ENCODE measurements at places on chromosomes 7 and 10.

DNA sequence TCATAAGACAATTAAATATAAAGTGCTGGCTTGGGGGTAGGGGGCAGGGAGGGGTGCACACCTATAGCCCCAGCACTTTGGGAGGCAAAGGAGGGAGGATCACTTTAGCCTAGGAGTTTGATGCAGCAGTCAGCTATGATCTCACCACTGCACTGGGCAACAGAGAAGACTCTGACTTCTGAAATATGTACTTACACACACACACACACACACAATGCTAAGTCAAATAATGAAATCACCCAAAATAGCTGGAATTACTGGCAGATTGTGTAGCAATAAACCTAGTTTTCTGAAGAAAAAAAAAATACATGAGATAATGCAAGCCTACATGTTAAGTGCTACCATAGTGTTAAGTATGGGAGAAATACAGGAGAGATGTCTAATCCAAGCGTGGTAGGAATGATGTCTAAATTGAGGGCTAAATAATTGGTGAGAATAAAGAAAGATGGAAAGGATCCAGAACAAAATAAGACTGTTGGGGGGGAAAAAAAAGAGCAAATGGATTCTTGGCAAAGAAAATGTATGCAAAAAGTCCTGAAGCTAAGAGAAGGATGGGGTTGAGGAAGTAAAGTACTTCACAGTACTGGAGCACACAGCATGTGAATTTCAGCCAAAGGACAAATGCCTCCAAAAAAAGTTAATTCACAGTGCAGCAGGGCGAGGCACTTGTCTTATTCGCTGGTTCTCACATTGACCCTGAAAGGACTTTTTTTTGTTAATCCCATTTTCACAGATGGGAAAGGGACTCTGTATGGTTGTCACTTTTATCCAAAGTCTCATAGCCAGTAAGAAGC lies 73.9 kb downstream of the IGF2BP3 start:
- DNase-seq, result no peak

DNA sequence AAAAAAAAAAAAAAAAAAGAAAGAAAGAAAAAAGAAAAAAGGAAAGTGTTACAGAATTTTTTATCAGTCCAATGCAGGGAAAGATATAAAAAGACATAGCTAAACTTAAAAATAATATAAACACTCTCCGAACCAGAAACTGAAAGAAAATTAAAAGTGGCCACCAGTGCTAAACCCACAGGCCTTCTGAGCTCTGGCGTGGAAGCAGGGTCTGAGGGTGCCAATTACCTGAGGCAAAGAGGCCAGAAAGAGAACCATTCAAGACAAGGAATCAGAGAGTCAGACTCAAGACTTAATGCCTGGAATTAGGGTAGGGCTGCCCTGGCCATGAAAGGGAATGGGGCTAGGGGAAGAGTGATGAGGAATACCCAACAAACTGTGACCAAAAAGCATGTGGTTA lies 36.9 kb upstream of the STARD3NL start:
- no peak for DNase-seq

- DNase-seq, result no peak
These were observed 298.0 kb downstream of the CALN1 start for GRCh38 chr7:72114129-72114528.

DNA sequence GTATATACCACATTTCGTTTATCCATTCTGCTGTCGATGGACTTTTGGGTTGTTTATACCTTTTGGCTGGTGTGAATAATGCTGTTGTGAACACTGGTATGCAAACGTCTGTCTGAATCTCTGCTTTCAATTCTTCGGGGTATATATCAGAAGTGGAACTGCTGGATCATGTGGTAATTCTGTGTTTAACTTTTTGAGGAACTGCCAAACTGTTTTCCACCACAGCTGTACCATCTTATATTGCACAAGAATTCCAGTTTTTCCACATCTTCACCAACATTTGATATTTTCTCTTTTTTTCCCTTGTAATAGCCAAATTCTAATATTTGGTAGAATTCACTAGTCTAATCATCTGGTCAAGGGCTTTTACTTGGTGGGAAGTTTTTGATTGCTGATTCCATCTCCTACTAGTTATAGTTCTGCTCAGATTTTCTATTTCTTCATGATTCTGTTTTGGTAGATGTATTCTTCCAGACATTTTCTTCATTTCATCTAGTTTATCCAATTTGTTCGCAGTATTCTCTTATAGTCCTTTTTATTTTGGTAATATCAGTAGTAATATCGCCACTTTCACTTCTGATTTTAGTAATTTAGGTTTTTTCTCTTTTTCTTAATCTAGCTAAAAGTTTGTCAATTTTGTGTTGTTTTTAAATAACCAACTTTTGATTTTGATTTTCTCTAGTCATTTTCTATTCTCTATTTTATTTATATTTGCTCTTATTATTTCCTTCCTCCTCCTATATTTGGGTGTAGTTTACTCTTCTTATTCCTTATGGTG lies 271.2 kb downstream of the ZEB1 start:
- no peak for DNase-seq

GRCh38 chr7:47007471-47007870 lies 574.4 kb downstream of the TNS3 start:
- DNase-seq, result no peak

DNA sequence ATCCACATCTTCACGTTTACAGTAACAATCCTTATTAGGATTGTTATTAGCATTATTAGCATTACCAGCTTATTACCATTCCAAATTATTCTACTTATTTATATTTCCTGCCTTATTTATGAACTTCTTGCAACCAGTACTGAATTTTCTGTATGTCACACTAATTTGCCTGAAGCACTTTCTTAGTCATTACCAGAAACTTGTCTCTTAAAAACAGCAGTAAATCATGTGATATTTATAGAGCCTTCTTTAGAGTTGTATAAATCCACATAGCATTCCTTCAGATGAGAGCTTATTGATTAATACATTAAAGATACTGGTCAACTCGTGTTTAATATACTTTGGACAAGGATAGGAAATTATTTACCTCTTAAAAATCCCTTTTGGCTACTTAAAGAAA lies 618.6 kb downstream of the SUGCT start:
- no peak for DNase-seq

- no peak for DNase-seq
These were observed at the start of gene SEMA3D for GRCh38 chr7:85186521-85187241. SEMA3D (minus strand) TSS chr7:85187056; CDS start chr7:85121891, 65,165 bp downstream.

- DNase-seq, result no peak
These were observed 2.6 kb downstream of the PRPF18 start for GRCh38 chr10:13589316-13589715.

DNA sequence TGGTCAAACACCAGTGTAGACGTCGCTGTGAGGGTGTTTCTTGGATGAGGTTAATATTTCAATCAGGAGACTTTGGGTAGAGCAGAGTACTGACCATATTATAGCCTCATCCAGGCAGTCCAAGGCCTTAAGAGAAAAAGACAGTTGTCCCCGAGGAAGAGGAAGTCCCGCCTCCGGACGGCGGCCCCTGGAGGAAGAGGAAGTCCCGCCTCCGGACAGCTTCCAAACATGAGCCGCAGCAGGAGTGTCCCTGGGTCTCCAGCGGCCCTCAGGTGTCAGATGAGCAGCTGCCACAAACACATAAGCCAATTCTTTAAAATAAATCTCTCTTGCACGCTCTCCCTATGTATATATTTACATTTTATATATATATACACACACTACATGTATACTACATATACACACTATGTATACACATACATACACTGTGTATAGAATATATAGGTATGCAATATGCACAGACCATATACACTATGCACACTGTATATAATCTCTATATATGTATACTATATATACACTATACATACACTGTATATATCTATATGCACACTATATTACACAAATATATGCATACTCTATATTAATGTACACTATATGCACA lies 37.5 kb downstream of the PWWP2B start:
- DNase-seq, result no peak

GRCh38 chr10:21144047-21144446 lies 246.9 kb upstream of the NEBL start:
- DNase-seq, result no peak

DNA sequence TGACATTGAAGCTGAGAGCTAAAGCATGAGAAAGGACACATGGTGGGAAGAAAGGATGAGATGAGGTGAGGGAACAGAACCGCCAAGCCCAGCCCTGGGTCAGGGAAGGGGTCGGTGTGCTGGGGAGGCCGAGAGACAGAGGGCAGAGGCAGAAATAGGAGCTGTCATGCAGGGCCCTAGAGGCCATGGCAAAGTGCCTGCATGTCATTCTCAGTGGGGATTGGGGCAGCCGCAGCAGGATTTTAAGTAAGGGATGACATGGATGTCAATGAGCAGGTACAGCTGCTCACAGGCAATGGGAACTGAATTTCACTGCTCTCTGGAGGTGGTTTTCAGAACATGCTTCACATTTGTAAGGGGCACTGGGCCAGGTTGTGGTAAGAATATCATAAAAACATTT lies 227.4 kb downstream of the RAB11FIP2 start:
- DNase-seq, result no peak

DNA sequence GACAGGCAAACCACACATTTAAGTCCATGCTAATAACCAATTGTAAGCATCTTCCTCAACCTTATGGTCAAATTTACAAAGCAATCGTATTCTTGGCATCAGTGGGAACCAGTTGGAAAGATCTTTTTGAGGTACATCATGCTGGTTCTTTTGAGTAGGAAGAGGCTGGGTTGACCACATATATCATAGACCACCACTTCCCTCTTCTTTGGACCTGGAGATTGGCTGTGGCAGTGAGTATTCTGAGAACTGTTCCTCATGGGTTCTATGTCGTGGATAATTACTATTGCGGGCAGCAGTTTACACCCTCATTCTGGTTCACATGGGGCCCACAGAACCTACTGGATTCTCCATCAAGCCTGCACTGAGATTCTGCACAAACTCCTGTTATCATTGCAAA lies 35.5 kb upstream of the C1GALT1 start:
- no peak for DNase-seq

GRCh38 chr10:111203615-111204014 lies 126.8 kb downstream of the ADRA2A start:
- no peak for DNase-seq

- no peak for DNase-seq
These were observed 72.5 kb downstream of the SEMA3D start for GRCh38 chr7:85114342-85114741.

GRCh38 chr10:102616066-102616770 lies 28.1 kb upstream of the TRIM8 start:
- DNase-seq, result no peak

GRCh38 chr10:71347587-71348395 lies 28.7 kb downstream of the SLC29A3 start:
- DNase-seq, result no peak

GRCh38 chr10:69583106-69583505 lies 9.9 kb upstream of the NEUROG3 start:
- DNase-seq, result no peak

- DNase-seq, result no peak
These were observed 26.2 kb downstream of the FKBP6 start for GRCh38 chr7:73354196-73354595.

DNA sequence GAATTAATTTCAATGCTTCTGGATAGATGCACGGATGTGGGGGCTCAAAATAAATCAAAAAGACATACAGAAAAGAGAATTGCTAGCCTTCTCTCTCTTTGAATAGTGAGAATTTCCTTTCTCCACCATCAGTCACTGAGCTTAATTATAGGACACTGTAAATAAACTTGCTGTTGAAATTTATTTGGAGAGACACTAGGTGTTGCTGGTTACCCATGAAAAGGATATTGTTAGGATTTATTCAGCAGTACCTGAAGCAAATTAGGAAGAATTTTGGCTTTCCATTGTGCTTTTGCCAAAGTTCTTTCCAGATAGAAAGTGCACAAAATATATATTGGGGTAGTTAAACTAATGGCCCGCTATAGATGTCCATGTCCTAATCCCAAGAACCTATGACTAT lies 27.6 kb downstream of the GCC1 start:
- DNase-seq, result no peak

All from stimulated activated CD4-positive, alpha-beta T cell treated with anti-CD3 and anti-CD28 coated beads, TNF-alpha, amount 100 ng/mL, for 1 hour (primary cell).